H1 (cell line): ENCODE measurements at places on chromosomes 7 and 10.

GRCh38 chr7:140375892-140376730 lies 22.2 kb downstream of the SLC37A3 start:
- DNase-seq = no peak

DNA sequence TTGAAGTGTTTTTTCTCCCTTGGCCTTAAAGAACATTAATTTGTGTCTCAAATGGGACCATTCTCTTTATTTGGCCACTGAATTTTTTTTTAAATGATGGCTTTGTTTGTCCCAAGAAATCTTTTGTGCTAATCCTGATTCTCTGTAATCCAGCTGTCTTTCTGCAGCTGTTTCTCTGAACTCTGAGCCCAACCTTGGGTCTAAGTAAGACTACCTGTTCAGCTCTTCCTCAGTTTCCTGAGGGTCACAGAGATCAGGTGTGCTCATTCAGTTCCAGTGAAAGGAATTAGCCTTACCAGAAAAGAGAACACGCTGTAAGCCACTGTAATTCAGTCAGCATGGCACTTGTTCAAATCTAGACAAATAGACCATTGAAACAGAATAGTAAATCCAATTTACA lies 94.2 kb downstream of the ANKIB1 start:
- no peak for DNase-seq

GRCh38 chr10:5891009-5891408 lies 966 bp downstream of the FBH1 start:
- no peak for DNase-seq

- DNase-seq = peak; percentile 68
Measured at GRCh38 chr7:140673774-140674155, 1.0 kb downstream of the ADCK2 start.
